ENCODE measurements at places on chromosomes 6 and 20.

- DNase-seq: no peak
Observed at GRCh38 chr6:106134906-106135634, 48.9 kb downstream of the PRDM1 start.

DNA sequence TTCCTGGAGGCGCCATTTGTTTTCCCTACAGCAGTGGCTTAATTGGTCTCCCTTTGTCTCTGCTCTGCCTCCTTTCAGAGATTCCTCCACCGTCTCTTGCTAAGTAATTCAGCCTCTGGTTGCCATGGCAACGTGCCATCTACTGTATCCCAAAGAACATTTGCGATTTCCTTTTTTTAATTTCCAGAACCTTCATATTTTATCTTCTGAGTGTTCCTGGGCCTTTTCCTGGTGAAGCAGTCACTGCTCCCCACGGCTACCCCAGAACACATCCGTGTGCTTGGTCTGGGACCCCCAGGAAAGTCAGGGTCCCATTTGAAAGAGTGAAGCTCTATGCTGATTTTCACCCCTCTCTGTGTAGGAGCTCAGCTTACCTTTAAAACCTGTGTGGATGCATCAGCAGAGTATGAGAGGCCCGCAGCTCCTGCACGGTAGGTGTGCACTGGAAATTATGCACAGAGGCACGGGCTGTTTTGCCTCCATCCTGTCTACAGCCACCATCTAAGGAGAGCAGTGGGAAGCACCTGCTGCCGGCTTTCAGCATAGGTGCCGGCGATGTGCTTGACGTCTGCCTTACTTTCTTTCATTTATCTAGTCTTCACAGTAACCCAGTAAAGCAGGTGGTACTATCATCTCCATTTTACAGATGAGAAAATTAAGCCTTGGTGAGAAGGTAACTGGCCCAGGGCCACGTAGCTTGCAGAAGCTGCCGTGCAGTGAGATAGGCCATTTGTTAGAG lies 122.8 kb downstream of the SYCP2 start:
- no peak for DNase-seq

DNA sequence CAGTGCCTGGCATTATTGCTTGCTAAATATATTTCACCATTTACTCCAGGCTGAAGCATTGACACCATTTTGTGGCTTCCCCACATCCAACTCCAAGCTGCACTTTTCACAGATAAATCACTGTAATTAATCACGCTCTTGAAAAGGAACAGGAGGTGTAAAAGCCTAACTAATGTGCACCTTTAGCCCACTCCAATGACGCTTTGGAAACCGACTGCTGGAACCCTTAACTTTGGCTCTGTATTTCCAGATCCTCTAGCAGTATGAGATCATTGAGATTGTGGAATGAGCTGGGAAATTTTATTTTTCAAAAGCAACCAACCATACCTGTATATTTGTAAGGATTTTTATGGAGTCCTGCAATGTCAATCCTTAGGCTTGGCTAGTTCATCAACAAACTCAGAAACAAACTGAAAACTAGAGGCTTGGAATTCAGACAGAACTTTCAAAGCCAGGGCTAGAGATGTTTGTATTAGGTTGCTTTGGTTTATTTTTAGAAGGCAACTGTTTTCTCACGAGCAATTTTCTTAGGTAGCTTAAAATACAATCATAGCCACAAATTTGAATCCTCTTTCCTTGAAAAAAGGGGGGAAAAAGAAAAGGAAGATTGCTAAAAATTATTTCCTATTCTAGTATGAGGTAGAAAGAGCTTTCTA lies 52.8 kb upstream of the UTRN start:
- no peak for DNase-seq

DNA sequence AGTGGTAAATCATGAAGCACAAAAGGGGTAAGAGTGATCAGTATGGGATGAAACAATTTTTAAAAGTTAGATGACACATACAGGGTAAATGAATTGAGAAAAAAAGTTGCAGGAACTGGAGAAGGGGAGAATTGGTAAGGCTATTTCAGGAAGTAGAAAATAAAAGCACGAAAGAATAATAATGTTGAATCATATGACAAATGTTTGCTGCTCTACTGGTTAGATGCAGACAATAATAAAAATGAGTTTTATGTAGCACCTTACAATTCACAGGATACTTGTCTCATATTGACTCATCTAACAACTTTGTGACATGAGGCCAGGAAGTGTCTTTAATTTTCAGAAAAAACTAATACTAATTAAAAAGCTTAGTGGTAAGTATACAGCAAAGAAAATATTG lies 566.5 kb upstream of the MARCKS start:
- DNase-seq: no peak

- DNase-seq: no peak
Observed at GRCh38 chr6:155384321-155384952, 70.2 kb upstream of the TFB1M start.

GRCh38 chr6:3956054-3956453 lies 106.9 kb downstream of the FAM50B start:
- DNase-seq: no peak

DNA sequence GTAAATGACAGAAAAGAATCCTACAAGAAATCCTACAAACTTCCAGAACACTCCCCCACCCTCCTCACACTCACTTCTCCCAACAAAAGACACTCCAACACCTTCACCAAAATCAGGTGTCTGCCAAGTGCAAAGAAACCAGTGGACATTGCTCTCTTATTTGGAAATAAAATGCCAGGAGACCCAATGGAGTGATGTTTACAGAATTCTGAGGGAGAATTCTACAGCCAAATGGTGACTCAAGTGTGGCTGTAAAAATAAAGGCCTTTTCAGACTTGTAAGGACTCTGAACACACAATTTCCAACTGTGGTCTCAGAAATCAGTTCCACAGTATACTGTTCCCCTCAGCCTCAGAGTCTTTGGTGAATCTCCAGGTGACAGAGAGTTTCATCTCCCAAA lies 109.6 kb upstream of the CARMIL1 start:
- no peak for DNase-seq

GRCh38 chr20:60088236-60088635 lies 130.0 kb downstream of the CDH26 start:
- no peak for DNase-seq

DNA sequence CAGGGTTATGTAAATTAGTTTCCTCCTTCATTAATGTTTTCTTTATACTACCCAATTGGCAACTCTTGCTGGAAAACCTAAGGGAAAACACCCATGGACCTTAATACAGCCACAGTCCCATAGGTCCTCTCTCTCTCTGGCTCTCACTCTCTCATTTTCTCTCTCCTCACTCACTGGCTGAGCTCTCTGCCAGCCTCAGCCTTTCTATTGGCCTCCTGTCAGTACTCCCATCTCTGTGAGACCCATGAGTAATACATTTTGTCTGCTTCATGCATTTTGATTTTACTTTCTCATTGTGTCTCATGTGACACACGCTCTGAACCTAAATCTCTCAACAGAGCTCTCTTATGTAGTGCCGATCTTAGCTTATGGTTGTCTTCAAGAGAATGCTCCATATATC lies 907.5 kb downstream of the C6orf118 start:
- DNase-seq: no peak

DNA sequence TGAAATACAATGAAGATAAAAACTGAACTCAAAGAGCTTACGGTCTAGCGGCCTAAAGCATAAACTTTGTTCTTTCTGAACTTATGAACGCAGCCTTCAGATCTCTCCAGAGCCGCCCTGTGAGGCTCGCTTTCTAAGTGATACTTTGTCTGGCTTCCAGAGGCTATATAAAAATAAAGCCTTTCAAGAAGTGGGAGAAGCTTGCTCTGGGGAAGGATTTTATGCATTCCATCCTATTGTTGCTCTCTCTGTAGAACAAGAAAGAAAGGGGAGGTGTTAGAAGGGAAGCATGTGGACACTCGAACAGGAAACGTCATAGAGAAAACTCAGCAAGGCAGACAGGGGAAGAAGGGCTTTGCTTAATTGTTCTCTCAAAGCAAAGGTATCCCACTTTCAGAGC lies 77.0 kb downstream of the TBX18 start:
- no peak for DNase-seq

- no peak for DNase-seq
Observed at GRCh38 chr6:20433929-20434328, 32.2 kb downstream of the E2F3 start.

GRCh38 chr6:38155621-38156204 lies 336.2 kb downstream of the ZFAND3 start:
- DNase-seq: no peak

- DNase-seq: no peak
Observed at GRCh38 chr20:62557999-62558408, 82.2 kb upstream of the GATA5 start.

DNA sequence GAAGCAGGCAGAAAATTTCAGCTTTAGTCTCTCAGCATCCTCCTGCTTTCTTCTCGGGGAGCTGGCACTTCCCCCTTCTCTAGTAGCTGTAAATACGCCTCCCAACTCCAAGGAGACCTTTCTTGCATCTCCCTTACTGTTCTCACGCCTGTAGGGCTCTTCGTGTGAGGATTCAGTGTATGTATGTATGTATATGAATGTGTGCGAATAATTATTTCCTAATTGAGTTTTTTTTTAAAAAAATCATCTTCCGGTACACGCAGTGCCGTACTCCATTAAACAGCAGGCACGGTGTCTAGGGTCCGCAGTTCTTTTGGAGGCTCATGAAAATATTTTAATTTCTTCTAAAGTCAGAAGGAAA lies 85.4 kb downstream of the HFE start:
- DNase-seq: peak; percentile 59

DNA sequence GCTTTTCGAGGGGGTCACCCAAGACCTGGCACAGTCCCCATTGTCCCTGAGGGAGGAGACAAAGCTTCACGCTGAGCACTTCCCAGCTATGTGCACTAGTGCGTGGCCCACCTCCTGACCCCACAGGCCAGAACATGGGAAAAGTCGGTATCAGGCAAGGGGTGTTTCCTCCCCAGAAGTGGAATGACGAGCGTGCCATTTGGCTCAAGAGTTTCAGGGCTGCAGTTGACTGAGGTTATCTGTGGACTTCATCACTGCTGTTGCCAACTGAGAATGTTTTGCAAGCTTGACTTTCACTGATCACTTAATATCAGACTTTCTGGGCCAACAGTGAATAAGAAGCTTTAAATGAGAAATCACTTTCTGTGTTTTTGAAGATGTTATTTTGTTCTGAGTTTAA lies 137.0 kb upstream of the AFDN start:
- no peak for DNase-seq

GRCh38 chr6:72683797-72684196 lies 61.9 kb downstream of the KCNQ5 start:
- no peak for DNase-seq

DNA sequence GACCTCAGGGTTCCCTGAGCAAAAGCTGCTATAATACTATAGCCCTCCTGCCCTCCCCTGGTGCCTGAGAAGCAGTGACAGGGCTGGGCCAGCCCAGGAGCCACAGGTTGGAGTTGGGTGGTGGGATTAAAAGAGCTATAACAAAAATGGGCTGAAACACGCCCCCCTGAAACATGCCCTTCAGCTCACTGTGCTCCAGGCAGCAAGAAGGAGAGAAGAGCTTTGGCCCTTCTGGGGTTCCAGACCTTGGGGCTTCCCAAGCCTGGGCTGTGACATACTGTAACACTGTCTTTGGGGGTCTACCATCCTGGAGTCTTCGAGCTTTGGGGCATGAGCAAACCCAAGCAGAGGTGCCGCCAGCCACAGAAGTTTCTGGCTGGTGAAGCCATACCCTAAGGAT lies 129.2 kb downstream of the HTR1B start:
- DNase-seq: no peak

- DNase-seq: peak; percentile 42
Observed at GRCh38 chr6:31272836-31273626, 1.1 kb upstream of the HLA-C start.

GRCh38 chr20:33499355-33499754 lies 9.5 kb downstream of the CBFA2T2 start:
- DNase-seq: no peak

- DNase-seq: no peak
Observed at GRCh38 chr6:125300992-125301434, 754 bp downstream of the HDDC2 start.

DNA sequence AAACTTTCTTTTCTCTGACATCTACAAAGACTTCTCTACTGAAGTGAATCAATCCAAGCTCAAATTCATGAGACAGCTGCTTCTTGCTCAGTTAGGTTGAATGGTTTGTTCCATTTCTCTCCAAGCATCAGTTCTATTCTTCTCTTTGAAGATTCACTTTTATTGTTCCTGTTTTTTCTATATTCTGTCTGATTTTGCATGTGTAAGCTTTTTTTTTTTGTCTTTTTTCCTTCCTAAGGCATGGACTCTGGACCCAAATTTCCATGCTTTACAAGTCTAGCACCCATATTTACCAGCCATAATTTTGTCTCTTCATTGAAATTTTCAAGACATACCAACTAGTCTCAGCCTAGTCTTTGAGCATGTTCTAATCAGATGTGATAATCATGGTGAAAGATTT lies 25.9 kb upstream of the STXBP5 start:
- no peak for DNase-seq

- no peak for DNase-seq
Observed at GRCh38 chr6:106666282-106667021, 37.1 kb downstream of the QRSL1 start.

DNA sequence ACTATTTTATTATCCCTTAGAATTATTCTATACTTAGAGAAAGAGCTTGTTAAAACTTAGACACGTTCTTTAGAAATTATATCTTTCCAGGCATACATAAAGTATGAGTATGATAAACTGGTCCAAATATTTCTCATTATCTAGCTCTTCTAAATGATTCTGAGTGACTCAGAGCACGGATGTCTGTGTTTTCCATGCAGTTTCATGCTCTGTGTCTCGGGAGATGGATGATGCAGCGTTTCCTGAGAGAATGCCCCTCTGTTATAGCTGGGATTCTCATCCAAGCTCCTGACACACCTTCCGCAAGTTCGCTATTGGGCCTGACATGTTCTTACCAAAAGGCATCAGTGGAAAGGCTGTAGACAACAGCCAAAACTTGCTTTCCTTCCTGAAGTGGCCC lies 19.3 kb downstream of the SIRT5 start:
- DNase-seq: no peak

DNA sequence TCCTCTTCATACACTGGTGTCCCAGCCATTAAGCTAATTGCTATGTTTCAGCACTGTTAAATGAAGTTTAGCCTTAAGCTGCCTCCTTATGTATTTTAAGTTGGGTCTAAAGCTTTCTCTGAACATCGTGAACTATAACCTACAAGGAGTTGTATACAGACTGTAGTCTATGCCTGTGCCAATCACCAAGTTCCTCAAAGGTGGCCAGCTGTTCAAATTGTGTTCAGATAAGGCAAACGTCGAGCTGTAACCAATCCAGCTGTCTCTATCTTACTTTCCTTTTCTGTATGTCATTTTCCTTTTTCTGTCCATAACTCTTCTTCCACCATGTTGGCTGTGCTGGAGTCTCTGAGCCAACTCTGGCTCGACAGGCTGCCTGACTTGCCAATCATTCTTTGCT lies 199.6 kb downstream of the OGFRL1 start:
- DNase-seq: no peak

DNA sequence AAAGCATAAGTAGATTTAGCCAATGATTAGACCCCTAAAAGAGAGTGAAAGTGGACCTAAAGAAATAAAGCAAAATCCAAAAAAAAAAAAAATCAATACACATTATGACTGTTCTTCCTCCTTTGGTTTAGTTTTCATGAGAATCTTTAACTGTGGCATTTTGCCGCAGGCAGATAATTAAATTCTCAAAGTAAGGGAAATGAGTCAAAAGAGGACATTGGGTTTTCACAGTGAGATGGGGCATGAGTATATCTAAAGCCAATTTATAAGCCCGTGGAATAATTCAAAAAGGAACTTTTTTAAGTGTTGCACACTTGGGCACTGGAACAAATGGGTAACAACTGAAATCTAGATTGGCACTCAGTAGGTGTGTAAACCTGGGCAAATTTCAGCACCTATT lies 230.3 kb downstream of the PKHD1 start:
- DNase-seq: no peak

All from CD4-positive, alpha-beta T cell treated with Interleukin-10 for 1 hour (primary cell).